GM06990 (cell line): ENCODE measurements at places on chromosomes 7 and 10.

DNA sequence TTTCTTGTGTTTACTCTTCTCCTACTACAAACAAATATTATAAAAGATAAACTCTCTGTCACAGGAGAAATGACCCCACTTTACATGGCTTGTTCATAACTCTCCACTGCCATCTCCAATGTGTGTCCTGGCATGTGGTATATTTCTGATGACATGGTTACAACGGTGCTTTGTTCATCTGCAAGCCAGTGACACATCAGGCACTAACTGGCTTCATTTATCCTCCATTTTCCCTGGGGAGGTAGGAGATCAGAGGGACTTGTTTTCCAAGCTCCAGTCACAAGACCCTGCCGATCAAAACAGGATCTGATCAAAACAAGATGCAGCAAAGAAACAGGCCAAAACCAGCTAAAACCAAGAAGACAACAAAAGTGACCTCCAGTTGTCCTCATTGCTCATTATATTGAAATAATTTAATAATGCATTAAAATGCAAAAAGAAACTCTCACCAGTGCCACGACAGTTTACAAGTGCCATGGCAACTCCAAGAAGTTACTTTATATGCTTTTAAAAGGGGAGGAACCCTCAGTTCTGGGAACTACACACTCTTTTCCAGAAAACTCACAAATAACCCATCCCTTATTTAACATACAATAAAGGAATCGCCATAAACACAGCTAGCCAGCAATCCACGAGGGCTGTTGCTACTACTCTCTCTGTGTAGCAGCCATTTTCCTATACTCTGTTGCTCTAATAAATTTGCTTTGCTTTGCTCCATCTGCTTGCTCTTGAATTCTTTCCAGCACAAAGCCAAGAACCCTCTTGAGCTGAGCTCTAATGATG lies 224.2 kb downstream of the XPNPEP1 start:
- no peak for DNase-seq

DNA sequence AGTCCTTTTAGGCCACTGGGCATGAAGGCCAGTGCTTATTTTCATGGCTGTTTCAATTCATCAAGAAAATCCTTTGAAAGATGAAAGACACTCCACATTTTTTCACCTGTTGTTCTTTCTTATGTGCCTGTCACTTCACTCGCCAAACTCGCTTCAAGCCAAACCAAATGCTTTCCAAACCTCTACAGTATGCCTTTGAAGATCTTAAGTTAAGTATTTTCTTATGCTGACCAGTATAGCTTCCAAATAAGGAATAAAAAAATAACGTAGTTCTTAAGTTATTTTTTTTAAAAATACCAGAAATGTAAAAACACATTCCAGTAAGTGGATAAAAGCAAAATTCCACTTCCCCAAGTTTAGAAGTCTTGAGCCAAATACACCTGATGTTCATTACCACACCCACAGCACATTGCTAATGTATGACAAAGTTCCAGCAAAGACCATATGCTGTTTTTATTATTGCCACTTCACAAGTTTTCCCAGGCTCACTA lies 186.1 kb downstream of the MTERF1 start:
- DNase-seq: no peak

- DNase-seq: peak; percentile 37
These were observed 33.6 kb downstream of the PDE1C start for GRCh38 chr7:32036557-32036956.

DNA sequence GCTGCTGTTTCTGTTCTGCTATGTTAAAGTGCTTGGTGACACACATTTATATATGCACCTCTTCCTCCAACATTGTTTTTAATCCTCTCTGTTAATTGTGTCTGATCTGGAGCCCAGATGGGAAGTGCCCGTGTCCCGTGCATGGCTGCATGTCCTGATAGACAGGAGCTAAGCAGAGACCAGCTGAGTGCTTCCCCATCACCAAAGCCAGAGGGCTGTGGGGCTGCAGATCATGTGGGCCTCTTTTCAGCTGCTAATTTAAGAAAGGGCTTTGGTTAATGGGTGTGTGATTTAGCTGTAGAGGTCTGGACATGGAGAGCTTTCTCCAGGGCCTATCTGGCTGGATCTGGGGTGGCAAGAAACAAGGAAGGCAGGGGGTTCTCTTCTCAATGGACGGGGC lies 96.5 kb upstream of the NPS start:
- DNase-seq: no peak

GRCh38 chr7:44101966-44102845 lies 1.9 kb upstream of the AEBP1 start:
- DNase-seq: no peak

DNA sequence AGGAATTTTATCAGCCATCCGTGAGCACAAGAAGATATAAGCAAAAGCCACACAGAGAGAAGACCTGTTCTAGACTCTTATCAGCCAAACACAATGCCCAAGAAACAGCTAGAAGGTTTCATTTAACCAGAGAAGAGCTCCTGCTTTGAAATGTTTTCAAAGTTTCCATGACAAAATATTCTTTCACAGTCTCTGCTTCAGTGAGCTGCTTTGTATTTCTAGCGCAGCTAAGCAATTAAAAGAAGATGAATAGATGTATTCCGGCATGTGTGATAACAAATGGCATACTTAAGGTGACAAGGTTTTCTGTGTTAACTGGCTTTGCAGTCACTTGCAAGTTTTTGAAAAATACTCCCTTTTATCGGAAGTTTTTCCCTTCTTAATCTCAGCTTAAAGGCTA lies 78.9 kb upstream of the NXPH1 start:
- no peak for DNase-seq

GRCh38 chr7:107070710-107071109 lies 26.2 kb downstream of the PRKAR2B start:
- no peak for DNase-seq

DNA sequence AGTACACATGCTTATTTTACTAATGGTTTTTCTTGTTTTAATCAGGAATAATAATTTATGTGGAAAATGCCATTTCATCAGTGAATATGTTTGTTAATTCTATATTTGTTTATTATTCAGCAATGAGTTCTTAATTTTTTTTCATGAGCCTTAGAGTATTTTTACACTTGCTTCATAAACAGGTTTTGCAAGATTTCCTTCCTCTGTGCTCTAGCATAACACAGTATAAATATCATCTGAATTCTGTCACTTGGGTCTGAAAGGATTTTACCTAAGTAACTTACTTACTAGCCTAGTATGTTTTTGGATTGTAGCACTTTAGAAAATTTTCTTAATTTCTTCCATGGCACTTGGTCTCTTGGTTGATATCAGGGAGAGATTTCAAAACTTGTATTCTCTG lies 45.8 kb downstream of the GLCCI1 start:
- no peak for DNase-seq

- DNase-seq: no peak
These were observed 32.5 kb upstream of the OTUD1 start for GRCh38 chr10:23406409-23406808.

GRCh38 chr7:78260826-78261225 lies 462.3 kb downstream of the PHTF2 start:
- no peak for DNase-seq

DNA sequence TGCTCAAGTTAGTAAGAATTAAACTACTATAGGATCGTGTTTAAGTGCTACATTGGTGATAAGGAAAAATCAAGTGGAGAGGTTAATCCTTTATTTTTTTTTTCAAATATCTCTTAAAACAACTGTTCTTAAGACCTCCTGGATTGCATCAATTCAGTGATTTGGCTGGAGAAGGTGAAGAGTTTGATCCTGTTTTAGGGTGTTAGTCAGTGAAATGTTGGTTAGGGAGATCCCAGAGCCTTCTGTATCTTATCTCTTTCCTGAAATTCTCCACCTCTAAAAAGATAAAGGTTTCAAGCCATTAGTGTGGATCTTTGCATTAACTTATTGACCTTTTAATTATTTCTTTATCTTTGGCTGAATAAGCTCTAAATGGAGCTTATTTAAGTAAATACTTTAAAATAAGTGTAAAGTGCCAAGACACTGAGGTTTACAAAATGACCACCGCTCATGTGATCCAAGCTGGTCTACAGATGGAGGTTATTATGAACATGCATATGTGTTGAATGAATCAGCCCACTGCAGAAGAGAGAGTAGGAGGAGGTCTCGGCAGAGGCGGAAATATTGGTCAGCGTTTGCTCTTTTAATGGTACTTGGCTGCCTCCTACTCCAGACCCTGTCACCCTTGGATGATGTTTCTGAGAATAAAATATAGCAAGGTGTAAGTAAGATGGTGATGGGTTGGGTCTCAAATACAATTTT lies 51.8 kb upstream of the BMPER start:
- DNase-seq: no peak

- DNase-seq: no peak
These were observed 108.0 kb downstream of the DOCK1 start for GRCh38 chr10:127013211-127013656.

DNA sequence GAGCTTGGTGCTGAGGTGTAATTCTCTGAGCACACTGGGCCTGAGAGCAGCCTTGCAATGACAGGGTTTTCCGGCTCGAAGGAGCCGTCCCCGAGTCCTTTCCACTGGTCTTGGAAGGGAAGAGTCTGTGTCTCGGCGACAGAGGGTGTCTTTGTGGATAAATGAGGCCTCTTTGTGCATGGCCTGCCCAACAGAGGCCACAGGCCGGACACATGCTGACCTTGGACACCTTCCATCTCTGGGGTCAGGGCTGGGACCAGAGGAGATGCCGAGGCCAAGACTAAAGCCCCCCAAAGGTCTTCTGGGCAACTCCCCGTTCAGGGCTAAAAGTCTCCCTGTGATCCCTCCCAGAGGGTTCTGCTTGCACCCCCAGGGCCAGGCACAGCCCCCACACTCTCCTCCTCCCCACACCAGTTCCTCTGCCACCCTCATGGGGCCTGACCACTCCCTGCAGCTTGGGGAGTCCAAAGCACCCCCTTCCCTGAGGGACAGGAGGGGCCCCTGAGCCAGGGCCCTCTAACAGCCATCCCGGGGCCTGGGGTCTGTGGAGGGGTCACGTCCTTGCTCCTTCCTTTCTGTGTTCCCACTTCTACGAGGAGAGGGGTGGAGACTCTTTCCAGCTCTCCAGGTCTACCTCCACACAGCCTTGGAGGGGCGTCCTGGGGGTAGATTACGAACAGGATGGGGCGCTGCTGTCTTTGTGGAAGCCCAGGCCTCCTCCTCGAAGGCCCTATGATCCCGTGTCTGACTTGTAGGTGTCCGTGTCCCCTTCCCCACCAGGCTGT lies 130.6 kb upstream of the FAM20C start:
- no peak for DNase-seq

GRCh38 chr10:117260084-117260483 lies 19.2 kb downstream of the SLC18A2 start:
- no peak for DNase-seq

GRCh38 chr10:133236401-133237240 lies 1.0 kb upstream of the VENTX start:
- DNase-seq: no peak

- no peak for DNase-seq
These were observed 52.4 kb downstream of the OAT start for GRCh38 chr10:124366343-124366742.

DNA sequence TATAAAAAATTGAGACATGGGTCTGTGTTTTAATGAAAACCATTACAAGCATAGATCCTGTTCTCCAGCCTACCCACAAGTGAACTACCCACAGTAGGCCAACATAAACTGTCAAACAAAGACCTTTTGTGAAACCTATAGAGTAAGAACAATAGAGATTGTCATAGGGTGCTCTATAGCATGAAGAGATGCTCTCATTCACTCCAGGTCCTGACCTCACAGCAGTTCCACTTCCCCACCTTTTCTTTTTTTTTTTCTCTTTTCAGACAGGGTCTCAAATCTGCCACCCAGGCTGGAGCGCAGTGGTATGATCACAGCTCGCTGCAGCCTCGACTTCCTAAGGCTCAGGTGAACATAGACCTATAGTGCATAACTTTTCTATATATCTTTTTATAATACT lies 72.3 kb downstream of the CPEB3 start:
- no peak for DNase-seq

DNA sequence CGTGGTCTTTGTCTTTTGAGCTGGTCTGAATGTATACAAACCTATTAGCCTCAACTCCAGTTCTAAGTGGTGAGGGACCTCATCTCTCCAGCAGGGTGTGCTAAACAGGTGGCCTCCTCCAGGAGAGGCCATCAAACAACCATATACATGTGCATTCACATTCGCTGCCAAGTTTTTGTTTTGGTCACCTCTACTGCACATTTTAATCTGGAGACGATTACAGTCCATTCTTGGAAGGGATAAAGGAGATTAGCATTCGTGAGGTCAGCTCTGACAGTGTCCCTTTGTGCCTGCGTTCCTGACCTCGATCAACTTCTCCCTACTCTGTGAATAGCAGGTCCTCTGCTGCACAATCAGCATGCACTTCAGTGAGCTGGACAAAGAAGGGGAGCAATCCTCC lies 60.8 kb downstream of the RHOBTB1 start:
- no peak for DNase-seq

- DNase-seq: no peak
These were observed 494.8 kb downstream of the PARD3 start for GRCh38 chr10:34320265-34320664.

DNA sequence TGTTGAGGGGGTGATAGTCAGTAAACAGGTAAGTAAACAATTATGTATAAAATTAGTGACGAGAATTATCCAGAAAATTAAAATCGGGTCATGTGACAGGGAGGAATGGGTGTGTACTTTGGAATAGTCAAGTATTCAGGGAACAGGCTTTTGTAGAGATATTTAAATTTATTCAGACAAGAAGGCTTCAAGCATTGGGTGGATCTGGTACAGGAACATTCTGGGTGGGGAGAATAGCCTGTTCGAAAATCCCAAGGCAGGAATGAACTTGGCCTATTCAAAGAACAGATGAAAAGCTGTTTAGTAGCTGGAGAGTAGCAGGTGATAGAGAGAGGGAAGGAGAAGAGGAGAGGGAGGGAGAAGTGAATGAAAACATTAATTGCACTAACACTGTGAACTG lies 448.9 kb upstream of the FZD8 start:
- no peak for DNase-seq

GRCh38 chr7:120190109-120190508 lies 82.9 kb upstream of the KCND2 start:
- no peak for DNase-seq

DNA sequence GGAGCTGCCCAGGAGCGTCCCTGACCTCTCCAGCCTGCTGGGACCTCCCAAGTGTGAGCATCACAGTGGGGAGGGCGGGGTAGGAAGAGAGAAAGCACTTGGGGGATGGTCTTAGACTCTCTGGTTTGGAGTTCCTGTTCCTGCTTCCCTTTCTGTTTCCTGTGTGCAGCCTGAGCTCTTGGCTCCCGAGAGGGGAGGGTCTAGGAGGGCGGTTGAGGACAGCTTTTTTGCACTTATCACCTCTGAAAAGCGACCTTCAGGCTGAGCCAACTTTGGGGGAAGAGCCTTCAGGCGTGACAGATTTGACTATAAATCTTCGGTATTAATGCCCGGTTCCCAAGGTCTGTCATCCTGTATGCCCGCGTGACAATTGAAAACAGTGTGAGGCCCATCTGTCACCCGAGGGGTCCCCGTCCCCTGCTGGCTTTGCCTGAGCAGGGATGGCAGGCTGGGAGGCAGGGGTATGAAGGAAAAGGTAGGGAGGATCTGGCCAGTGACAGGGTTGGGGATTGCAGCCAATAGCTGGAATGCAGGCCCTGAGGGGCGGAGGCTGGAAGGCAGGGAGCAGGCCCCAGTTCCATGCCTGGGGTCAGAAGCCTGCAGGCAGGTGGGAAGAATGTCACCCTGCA lies 78.6 kb downstream of the CDH23 start:
- no peak for DNase-seq

GRCh38 chr7:157037635-157038034 lies 27.2 kb upstream of the MNX1 start:
- no peak for DNase-seq
